Activated CD4-positive, alpha-beta T cell treated with anti-CD3 and anti-CD28 coated beads, Interleukin-2, amount 50 U/mL, for 4 hours (primary cell): ENCODE measurements at places on chromosomes 16 and 17.

DNA sequence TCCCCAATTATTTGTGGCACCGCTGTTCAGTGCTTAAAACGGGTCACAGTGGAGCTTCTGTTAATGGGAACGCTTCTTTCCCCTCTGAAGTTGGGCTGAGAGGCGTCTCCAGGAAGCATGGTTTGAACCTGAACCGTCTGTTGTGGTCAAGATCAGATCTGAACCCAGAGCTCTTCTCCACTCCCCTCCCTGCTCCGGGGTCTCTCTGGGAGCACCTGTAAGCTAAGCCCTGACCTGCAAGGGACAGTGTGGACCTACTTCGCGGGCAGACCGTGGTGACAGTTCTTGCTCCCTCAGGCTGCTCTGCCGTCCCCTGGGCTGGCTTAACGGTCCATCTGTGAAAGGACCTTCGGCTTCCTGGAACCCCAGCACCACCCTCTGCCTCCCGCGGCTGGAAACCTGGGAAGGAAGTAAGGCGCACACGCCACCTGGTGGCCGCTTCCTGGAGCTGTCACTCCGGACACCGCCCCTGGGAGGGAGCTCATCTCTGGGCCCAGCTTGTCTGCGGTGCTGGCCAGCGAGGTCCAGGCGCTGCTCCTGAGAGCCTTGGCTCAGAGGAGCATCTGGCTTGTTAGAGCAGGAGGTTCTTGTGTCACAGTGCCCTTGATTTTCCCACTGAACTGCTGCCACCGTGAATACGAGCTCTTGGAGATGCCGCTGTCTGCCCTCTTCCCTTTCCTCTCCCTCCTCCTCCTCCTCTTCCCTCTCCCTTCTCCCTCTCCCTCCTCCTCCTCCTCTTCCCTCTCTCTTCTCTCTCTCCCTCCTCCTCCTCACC, 518.5 kb upstream of the EEF2KMT start:
- no peak for DNase-seq

DNA sequence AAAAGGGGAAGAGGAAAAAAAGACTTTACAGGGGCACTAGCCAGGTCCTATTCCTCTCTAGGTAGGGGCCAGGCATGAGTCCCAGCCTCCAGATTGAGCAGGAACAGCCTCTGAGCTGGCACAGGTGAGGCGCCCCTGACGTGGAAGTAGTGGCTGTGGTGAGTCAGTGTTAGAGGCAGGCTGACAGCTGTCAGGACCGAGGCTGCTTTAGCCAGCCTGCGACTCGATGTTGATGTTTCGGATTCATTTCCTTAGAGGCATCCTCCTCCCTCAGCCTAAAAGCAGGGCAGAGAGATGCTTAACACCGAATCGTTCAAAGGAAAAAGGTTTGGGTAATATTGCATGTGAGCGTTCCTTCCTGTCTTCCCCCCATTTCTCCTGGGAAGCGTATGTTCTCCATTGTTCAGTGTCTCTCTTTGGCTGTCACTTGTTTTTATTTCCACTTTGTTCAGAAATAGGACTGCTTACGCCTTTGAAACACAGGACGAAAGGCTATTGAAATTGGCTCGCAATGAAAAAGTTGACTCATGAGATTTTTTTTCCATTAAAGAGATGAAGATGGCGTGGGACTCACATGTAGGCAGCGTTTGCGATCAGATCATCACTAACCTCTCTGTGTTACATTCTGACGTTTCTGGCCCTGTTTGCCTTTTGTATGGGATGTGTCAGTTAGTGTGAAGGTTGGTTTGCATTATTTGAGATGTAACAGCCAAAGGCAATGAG, 1.3 kb downstream of the KIAA0513 start:
- DNase-seq: peak; percentile 74

- no peak for DNase-seq
These were observed 8.7 kb upstream of the SLC7A5 start for GRCh38 chr16:87877942-87878507.

DNA sequence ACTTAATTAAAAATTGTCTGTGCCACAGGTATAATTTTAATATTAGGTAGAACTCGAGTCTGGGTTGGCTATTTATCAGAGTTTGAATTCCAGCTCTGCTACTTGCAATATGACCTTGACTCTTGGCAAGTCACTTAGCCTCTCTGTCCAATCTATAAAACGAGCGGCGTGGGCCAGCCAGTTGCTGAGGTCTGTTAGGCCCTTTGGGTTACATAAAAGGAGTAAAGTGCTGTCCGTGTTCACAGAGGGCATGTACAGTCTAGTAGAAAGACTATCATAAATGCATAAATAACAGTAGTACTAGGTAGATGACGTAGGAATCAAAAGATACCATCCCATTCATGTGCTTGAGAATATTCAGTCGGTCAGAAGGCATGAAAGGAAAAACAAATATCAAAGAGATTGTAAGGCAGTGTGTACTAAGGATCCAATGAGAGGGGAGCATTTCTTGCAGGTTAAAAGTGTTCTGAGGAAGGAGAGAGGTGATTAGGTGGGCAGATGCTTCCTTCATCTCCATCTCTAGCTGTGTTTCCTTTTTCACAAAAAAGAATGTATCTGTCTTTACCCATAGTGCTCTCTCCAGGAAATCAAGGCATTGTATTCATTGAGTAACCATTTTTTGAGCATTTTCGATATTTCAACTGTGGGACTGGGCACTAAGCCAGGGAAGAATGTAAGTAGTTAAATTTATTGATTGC, 2.4 kb downstream of the TNRC6A start:
- no peak for DNase-seq

DNA sequence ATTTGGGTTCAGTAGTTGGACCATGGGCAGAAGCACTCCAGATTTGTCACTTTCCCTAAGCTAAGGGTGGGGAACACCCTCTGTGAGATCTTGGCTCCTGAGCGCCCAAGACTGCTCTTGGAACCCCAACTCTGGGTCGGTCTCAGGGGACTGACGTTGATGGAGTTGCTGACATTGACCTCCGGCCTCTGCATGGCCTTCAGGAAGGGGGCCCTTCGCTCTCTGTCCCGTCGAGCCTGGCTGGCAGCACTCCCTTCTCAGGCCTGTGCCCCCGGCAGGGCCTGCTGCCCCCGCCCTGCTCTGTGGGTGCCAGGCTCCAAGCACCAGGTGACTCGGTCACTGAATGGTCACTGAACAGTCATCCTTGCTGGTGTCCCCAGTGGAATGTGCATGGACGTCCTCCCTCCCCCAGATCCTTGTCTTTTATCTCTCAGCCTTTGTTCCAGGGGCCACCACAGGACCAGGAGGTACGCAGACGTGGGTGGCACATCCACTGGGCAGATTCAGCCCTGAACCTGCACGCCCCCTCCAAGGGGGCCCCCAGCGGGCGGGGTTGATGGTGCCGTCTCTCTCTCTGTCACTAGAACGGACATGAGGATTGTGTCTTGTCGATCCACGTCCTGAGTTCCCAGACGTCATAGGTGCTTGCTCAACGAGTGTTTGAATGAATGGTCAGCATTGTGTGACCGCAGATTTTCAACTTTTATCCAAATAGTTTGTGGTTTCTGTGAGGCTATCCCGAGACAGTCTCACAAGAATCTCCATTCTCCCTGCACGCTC, 314.5 kb downstream of the SEC14L1 start:
- DNase-seq: no peak

- DNase-seq: no peak
These were observed 19.5 kb upstream of the RAP1GAP2 start for GRCh38 chr17:2776589-2777241.
